Cortex of kidney (tissue), 1 donor: ENCODE measurements at places on chromosomes 12 and 14.

DNA sequence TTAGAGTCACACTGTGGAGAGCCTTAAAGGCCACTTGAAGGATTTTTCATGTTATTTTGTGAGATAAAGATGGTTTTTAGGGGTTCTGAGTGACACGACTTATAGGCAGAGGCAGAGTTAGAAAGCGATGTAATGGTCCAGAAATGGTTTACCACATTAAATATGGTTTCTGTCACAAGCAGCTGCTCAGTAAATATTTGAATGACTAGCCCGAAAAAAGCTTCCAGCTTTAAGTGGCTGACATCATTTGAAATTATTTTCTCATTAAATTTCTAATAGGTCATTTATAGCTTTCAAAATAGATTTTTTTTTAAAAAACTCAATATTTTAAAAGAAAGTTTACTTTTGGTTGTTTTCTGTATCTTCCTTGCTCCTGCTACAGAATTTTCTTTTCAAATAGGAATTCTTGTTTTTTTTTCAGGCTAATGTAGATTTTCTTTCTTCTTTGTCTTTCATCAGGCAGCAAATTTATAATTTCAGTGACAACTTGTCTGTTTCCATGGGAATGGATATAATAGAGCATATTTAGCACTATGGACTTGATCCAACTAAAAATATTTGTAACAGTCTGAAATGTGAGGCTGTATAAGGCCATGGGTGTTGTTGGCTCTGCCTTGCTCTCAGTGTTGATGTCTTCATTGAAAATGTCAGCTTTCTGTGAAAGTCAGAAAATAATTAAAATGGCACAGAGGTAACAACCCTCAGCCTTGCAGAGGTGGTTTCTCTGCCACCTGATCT, 700.0 kb downstream of the TMTC2 start:
- DNase-seq = no peak

- DNase-seq = no peak
Observed at GRCh38 chr12:128449146-128449894, 182.3 kb downstream of the TMEM132C start.

DNA sequence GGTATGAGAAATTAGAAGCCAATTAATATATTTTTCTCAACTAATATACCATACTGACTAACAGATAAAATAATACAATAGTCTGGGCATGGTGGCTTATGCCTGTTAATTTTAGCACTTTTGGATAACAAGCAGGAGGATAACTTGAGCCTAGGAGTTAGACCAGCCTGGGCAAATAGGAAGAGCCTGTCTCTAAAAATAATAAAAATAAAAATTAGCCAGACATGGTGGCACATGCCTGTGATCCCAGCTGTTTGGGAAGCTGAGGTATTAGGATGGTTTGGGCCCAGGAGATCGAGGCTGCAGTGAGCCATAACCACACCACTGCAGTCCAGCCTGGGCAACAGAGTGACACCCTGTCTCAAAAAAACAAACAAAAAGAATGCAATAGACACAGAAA, 24.7 kb downstream of the KLHDC2 start:
- no peak for DNase-seq

DNA sequence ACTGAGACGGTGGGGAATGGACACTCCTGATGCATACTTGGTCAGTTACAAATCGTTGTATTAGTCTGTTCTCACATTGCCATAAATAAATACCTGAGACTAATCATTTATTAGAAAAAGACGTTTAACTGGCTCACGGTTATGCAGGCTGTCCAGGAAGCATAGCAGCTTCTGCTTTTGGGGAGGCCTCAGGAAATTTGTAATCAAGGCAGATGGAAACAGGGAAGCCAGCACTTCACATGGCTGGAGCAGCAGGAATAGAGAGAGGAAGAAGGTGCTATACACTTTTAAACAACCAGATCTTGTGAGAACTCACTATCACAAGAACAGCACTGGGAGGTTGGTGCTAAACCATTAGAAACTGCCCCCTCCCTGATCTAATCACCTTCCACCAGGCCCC, 418.2 kb downstream of the FLRT2 start:
- no peak for DNase-seq

- DNase-seq = no peak
Observed at GRCh38 chr12:98830657-98831056, 185.6 kb downstream of the APAF1 start.

- DNase-seq = no peak
Observed at GRCh38 chr12:55705782-55706402, 1.8 kb downstream of the ITGA7 start.
